Activated naive CD8-positive, alpha-beta T cell treated with anti-CD3 and anti-CD28 coated beads for 36 hours (primary cell): ENCODE measurements at places on chromosomes 3 and 15. TPM values are rescaled to one million over a fixed set of nuclear protein-coding genes. Genes with fewer than 3 reads are reported as not detected.

The CERS3 gene
- total RNA-seq, result 0.24 TPM

The ARGFX gene
- not detected for total RNA-seq

The BFSP2 gene
- not detected for total RNA-seq

- DNase-seq, result peak; percentile 7
- peaks cover 70% of the 10 kb centered on the region for H3K27me3 ChIP-seq
- H3K36me3 ChIP-seq, result no peaks in the 10 kb centered on the region
These were observed 1.3 kb downstream of the CACNA1D start for GRCh38 chr3:53495520-53496391.

DNA sequence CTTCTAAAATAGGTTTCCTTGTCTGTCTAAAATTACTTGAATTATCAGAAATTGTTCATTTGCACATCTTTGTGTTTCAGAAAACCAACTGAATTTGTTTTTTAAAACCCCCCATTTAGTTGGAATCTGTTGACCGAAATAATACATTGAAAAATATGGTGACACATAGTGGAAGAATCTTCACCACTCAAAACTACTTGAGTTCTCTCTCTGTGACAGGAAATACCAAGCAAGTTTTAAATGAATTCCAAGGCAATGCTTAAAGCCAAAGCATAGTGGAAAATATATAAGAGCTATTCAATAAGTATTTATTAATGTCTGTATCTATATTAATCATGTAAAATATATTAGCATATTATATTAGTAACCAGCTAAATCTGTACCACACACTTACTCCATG, 224.9 kb upstream of the COL8A1 start:
- no peak overlapping the region for H3K27ac ChIP-seq
- H3K27me3 ChIP-seq, result no peaks in the 10 kb centered on the region
- no peak for DNase-seq
- H3K36me3 ChIP-seq, result no peaks in the 10 kb centered on the region
- no peak overlapping the region for H3K4me3 ChIP-seq

- H3K27ac ChIP-seq, result no peak overlapping the region
- no peak for DNase-seq
- no peak overlapping the region for H3K4me3 ChIP-seq
- peaks cover 9% of the 10 kb centered on the region for H3K4me1 ChIP-seq
- H3K27me3 ChIP-seq, result peaks cover 23% of the 10 kb centered on the region
These were observed 11.2 kb upstream of the SUMF1 start for GRCh38 chr3:4478261-4478660.
